ENCODE measurements at places on chromosomes 5 and 9.

GRCh38 chr9:27487927-27488326 lies 36.2 kb upstream of the IFNK start:
- DNase-seq, result no peak

GRCh38 chr5:55236800-55237199 lies 3.4 kb upstream of the CCNO start:
- DNase-seq, result no peak

DNA sequence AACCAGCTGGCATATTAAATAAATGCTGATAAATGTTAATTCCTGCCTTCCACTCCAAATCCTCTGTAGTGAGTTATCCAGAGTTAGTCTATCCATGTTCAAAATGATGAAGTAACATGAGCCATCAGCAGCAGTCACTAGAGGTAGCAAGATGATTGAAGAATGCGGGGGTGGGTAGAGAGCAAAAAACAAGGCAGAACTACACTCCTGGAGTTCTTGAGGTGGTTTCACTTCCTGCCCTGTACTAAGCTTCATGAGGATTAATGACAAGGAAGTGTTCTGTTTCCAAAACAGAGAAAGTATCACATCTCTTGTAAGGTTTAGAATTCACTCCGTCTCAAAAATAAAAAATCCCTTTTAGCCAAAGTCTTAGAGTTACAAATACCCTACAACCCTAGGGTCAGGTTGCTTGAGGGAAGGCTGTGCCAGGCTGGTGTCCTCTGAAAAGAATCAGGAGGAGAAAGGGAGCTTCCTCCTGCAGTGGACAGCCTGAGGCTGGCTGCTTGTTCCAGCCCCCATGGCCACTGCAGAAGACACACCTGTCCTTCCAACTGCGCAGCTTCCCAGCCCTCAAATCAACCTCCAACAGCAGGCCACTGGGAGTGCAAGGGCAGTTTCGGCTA lies 180.2 kb downstream of the DENND1A start:
- no peak for DNase-seq

DNA sequence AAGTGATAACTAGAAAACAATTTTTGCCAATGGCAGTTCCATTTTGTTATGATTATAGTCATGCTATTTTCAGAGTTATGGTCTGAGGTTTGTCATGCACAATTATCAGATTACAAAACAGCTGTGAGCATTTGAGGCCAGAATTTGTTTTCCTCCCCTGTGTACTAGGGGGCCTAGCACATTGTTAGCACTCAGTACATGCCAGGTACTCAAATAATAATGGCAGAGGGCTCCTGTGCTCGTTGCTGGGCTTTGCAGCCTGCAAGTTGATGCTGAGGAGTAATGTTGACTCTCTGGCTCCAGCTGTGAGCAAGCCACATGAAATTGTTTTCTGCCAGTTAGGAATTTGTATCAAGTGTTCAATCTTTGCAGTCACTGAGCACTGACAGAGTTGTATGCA lies 6.9 kb downstream of the DNAI1 start:
- no peak for DNase-seq

- no peak for DNase-seq
Measured at GRCh38 chr9:33310748-33311147, 20.4 kb downstream of the NFX1 start.

GRCh38 chr9:137044502-137045177 lies 1.3 kb downstream of the NPDC1 start:
- DNase-seq, result no peak

Data from AG08396 (cell line).